ENCODE measurements at places on chromosomes 4 and X.
A peak's percentile ranks its signal among the peaks of the same experiment; 100 is the strongest.

- no peak for DNase-seq
These were observed 691.5 kb downstream of the KCTD8 start for GRCh38 chr4:43757147-43757546.

GRCh38 chr4:69330345-69331047 lies 50.2 kb downstream of the UGT2B28 start:
- no peak for DNase-seq

- peak; percentile 4 for DNase-seq
These were observed 204.9 kb downstream of the GBA3 start for GRCh38 chr4:22897520-22898108.

DNA sequence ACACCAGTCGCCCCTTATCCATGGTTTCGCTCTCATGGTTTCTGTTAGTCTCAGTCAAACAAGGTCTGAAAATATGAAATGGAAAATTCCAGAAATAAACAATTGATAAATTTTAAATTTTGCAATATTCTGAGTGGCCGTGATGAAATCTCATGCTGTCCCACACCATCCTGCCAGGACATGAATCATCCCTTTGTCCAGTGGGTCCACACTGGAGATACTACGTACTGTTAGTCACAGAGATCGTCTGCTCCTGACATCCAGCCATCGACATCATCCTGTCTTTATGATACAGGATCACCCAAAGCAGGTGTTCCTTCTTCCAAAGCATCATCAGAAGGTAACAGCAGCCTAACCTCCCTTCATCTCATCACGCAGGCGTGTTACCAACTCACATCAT lies 76.5 kb upstream of the MSX1 start:
- DNase-seq, result no peak

- no peak for DNase-seq
These were observed 593.3 kb downstream of the KCTD8 start for GRCh38 chr4:43855283-43855682.

DNA sequence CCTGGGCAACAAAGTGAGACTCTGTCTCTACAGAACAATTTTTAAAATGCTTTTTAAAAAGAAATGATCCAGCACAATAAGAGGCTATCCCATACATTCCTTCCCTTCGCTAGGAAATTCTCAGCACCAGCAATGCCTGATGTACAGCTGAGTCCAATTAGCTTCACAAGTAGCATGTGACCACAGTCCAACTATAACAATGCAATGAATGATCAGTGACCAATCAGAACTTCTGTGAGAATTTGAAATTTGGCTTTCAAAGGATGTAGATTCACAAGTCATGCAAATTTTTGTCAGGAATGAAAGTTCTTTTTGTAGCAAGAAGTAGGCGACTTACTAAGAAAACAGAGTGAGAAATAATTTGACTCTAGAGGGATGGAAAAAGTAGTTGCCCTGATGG lies 278.5 kb upstream of the UGT8 start:
- DNase-seq, result no peak

GRCh38 chr4:111136438-111136837 lies 513.6 kb upstream of the PITX2 start:
- DNase-seq, result peak; percentile 36

DNA sequence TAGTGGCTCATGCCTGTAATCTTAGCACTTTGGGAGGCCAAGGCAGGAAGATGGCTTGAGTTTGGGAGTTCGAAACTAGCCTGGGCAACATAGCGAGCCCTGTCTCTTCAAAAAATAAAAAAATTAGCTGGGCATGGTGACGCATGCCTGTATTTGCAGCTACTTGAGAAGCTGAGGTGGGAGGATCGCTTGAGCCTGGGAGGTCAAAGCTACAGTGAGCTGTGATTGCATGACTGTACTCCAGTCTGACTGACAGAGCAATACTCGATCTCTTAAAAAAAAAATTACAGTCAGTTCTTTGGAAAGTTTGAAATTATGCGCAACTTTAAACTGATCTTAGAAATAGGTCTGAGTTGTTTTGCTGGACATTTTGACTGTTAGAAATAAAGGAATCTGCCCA lies 55.8 kb downstream of the DOCK11 start:
- no peak for DNase-seq

GRCh38 chr4:169253113-169253671 lies 17.6 kb downstream of the SH3RF1 start:
- DNase-seq, result no peak
